H9 (cell line): ENCODE measurements at places on chromosomes 12 and 14. TPM values are rescaled to one million over a fixed set of nuclear protein-coding genes. Genes with fewer than 3 reads are reported as not detected.

DNA sequence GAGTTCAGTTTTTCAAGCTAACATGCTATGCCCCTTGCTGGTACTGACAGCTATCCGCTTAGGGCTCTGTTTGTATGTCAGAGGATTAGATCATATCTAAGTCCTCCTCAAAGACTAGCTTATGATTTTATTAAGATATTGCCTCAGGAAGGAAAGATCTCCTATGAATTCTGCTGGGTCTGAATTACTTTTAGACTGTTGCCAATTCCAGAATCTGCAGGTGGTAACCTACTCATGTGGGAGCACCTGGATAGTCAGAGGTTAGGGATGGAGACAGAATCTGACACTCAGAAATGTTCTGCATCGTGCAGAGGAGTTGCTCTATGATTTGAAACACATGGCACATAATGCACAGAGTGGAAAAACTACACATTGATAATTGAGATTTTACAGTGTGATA is 843.4 kb downstream of the SLC6A15 start:
- DNase-seq, result no peak
- no peak overlapping the region for H3K4me3 ChIP-seq
- no peaks in the 10 kb centered on the region for H3K27me3 ChIP-seq
- H3K4me1 ChIP-seq, result no peaks in the 10 kb centered on the region
- H3K36me3 ChIP-seq, result no peaks in the 10 kb centered on the region

ITPR2 gene
- total RNA-seq, result 14.8 and 16.1 TPM in 2 replicates

DNA sequence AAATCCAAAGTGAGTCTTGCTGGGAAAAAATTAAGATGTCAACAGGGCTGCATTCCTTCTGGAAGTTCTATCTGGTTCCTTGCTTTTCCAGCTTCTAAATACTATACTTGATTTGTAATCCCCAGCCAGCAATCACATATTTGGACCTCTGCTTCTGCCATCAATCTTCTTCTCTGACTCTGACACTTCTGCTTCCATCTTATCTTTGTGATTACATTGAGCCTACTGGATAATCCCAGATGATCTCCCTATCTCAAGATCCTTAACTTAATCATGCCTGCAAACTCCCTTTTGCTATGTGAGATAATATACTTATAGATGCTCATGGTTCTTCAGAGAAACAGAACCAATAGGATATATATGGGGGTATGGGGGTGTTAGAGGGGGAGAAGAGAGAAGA is 49.9 kb upstream of the ZDHHC17 start:
- DNase-seq, result no peak
- H3K36me3 ChIP-seq, result no peaks in the 10 kb centered on the region
- no peak overlapping the region for H3K4me3 ChIP-seq
- H3K27ac ChIP-seq, result no peak overlapping the region

DNA sequence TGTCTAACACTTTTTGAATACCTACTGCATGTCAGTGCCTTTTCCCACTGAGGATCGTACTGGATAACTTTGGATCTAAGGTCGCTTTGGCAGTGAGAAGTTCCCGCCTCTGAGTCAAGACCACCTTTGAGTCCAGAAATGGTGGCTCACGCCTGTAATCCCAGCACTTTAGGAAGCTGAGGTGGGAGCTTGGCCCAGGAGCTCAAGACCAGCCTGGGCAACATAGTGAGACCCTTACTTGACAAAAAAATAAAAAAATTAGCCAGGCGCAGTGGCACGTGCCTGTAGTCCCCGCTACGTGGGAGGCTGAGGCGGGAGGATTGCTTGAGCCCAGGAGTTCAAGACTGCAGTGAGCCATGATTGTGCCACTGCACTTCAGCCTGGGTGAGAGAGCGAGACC is 61.1 kb downstream of the CHST11 start:
- no peak for DNase-seq
- no peaks in the 10 kb centered on the region; the same call in 1 of the 2 replicates for H3K4me1 ChIP-seq
- no peak overlapping the region for H3K27ac ChIP-seq
- H3K27me3 ChIP-seq, result no peaks in the 10 kb centered on the region

GRCh38 chr14:54344445-54344844 is 52.4 kb upstream of the CDKN3 start:
- H3K27ac ChIP-seq, result no peak overlapping the region
- H3K27me3 ChIP-seq, result no peaks in the 10 kb centered on the region
- no peak overlapping the region for H3K4me3 ChIP-seq
- H3K4me1 ChIP-seq, result peaks cover 5% of the 10 kb centered on the region

DNA sequence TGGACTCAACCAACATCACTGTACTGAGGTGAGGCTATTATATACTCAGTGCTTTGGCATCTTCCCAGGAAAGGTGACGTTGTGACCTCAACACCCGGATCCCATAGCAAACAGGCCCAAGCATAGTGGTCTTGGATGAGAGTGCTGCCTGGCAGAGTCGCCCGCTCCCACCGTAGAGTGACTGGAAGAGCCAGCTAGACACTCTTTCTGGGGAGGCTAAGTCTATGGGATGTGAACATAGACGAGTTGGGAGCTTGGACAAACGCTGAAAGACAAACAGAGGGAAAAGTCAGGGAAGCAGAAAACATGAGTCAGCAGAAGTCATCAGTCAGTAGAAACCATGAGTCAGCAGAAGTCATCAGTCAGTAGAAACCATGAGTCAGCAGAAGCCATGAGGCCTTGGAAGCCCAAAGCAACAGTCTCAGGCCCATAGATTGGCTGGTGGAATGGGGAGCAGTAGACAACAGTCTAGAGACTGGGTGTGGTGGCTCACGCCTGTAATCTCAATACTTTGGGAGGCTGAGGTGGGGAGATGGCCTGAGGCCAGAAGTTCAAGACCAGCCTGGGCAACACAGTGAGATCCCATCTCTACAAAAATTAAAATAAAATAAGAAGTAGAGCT is 66.4 kb upstream of the MAP1LC3B2 start:
- no peak overlapping the region for H3K27ac ChIP-seq
- H3K4me1 ChIP-seq, result no peaks in the 10 kb centered on the region
- H3K4me3 ChIP-seq, result no peak overlapping the region
- 0 out of 3 replicates have a peak, but pooled peaks cover 1% of the 10 kb centered on the region for H3K36me3 ChIP-seq
- no peaks in the 10 kb centered on the region for H3K27me3 ChIP-seq

DNA sequence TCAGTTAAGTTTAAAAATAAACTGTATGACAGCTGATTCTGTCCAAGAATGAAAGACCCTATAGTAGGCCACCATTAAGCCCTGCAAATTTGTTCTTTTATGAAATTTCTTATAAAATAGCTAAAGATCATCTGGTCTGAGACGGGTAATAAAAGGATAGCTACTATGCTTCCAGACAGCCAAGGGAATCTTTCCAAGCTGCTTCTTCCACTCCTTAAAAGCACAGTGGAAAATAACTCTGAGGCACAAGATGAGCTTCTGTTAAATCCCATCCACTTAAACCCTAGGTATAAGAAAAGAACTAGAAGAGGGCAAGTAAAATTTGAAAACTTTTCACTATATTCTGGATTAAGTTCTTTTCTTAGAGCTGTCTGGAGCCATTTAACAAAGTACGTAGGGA is 194.3 kb downstream of the CAPZA3 start:
- peaks cover 14% of the 10 kb centered on the region for H3K36me3 ChIP-seq
- no peak overlapping the region for H3K27ac ChIP-seq
- no peaks in the 10 kb centered on the region for H3K4me1 ChIP-seq
- no peak overlapping the region for H3K4me3 ChIP-seq
- no peaks in the 10 kb centered on the region for H3K27me3 ChIP-seq

DNA sequence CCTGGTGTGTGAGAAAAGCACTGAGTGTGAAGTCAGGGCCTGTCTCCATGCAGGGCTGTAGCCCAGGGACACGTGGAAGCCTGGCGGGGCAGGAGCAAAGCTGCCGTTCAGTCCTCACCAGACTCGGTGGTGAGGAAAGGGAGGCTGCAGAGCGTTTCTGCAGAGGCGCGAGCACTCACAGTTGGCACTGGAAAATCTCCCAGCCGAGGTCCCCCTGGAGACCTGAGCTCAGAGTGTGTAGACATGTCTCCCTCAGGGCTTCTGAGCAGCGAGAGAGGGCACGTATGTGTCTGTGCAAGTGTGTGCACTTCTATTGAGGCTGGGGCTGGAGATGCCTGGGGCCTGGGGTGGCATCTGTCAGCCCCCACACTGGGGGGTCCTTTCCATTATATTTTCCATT is 11.0 kb upstream of the HHIPL1 start:
- H3K27ac ChIP-seq, result no peak overlapping the region
- DNase-seq, result no peak
- no peaks in the 10 kb centered on the region for H3K36me3 ChIP-seq
- no peak overlapping the region for H3K4me3 ChIP-seq
- H3K27me3 ChIP-seq, result no peaks in the 10 kb centered on the region
- H3K4me1 ChIP-seq, result no peaks in the 10 kb centered on the region

GRCh38 chr12:63964301-63964700 is 119.8 kb downstream of the SRGAP1 start:
- H3K4me3 ChIP-seq, result no peak overlapping the region
- no peaks in the 10 kb centered on the region for H3K36me3 ChIP-seq
- no peak for DNase-seq
- H3K27ac ChIP-seq, result no peak overlapping the region
- H3K27me3 ChIP-seq, result no peaks in the 10 kb centered on the region

GRCh38 chr14:76574416-76575095 is 186.7 kb upstream of the VASH1 start:
- H3K27ac ChIP-seq, result no peak overlapping the region
- H3K36me3 ChIP-seq, result no peaks in the 10 kb centered on the region
- H3K4me1 ChIP-seq, result no peaks in the 10 kb centered on the region
- H3K4me3 ChIP-seq, result no peak overlapping the region
- no peaks in the 10 kb centered on the region for H3K27me3 ChIP-seq

DNA sequence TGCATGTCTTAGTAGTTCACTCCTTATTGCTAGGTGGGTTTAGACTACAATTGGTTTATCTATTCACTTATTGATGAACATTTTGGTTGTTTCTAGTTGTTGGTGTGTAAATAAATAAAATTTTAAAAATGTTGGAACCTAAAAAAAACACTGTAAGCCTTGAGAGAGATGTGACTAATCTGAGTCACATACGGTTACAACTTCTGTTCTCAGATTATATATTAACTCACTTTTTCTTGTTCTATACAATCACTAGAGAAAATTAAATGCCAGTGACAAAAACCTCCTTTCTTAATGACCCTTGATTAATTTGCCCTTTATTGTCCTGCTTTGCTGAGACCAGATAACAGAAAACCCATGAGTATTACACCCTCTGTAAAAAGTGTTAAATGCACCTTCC is 7.1 kb upstream of the TDG start:
- no peak overlapping the region for H3K27ac ChIP-seq
- no peak for DNase-seq
- no peaks in the 10 kb centered on the region for H3K27me3 ChIP-seq
- no peaks in the 10 kb centered on the region for H3K4me1 ChIP-seq

PLA2G1B gene
- total RNA-seq, result not detected in 2 replicates

DNA sequence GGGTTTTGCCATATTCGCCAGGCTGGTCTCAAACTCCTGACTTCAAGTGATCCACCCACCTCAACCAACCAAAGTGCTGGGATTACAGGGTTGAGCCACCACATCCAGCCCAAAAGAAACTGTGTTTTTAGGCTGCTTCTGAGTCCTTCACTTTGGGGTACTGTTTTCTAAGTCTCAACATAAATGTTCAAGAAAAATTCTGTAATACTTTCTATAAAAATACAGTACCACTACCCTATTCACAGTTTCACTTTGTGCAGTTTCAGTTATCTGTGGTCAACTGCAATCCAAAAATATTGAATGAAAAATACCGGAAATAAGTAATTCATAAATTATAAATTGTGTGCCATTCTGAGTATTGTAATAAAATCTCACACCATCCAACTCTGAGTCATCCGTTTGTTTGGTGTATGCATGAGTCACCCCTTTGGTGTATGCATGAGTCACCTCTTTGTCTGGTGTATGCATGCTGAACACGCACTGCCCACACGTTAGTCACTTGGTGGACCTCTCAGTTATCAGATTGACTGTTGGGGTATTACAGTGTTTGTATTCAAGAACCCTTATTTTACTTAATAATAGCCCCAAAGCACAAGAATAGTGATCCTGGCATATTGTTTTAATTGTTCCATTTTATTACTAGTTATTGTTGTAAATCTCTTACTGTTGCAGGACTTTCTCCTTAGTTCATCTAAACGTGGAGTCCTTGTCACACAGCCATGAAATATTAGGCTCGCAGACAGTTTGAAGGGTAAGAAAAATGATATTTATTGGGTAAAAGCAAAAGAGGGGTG is 190.2 kb downstream of the FSCB start:
- H3K4me3 ChIP-seq, result no peak overlapping the region
- H3K27ac ChIP-seq, result no peak overlapping the region
- no peaks in the 10 kb centered on the region for H3K27me3 ChIP-seq
- H3K4me1 ChIP-seq, result no peaks in the 10 kb centered on the region
- H3K36me3 ChIP-seq, result no peaks in the 10 kb centered on the region

DNA sequence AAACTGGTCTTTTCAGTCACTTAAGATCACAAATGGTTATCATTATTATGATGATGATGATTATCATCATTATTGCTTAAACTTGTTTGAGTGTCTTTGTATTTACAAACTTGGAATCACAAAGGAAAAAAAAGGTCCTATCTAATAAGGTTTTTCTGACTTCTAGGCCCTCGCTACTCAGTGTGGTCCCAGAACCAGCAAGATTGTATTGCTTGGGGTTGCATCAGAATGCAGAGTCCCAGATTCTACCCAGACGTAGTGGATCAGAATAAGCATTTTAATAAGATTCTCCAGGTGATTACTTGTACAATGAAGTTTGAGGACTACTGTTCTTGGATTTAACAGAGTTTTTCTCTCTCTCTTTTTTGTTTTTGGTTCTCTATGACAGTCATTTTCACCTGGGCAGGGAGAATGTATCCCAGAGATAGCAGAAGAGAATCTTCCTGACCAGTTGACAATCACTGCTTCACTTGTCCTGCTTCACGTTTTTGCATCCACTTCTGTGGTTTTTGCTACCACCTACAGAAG is 29.3 kb upstream of the PPP1R12A start:
- no peak overlapping the region for H3K4me3 ChIP-seq
- DNase-seq, result no peak
- no peaks in the 10 kb centered on the region for H3K27me3 ChIP-seq
- H3K4me1 ChIP-seq, result no peaks in the 10 kb centered on the region
- H3K36me3 ChIP-seq, result no peaks in the 10 kb centered on the region

- no peaks in the 10 kb centered on the region for H3K36me3 ChIP-seq
- DNase-seq, result no peak
- peaks cover 2% of the 10 kb centered on the region; the same call in 1 of the 2 replicates for H3K4me1 ChIP-seq
- H3K27ac ChIP-seq, result no peak overlapping the region
- H3K4me3 ChIP-seq, result no peak overlapping the region
- no peaks in the 10 kb centered on the region for H3K27me3 ChIP-seq
Observed at GRCh38 chr14:26605602-26606001, 7.8 kb upstream of the NOVA1 start.
